Natural killer cell treated with Interleukin-12 subunit alpha and Interleukin-12 subunit beta and Interleukin-15 and Interleukin-18, amount 100 ng/mL, for 72 hours (primary cell): ENCODE measurements at places on chromosomes 7 and 10.

DNA sequence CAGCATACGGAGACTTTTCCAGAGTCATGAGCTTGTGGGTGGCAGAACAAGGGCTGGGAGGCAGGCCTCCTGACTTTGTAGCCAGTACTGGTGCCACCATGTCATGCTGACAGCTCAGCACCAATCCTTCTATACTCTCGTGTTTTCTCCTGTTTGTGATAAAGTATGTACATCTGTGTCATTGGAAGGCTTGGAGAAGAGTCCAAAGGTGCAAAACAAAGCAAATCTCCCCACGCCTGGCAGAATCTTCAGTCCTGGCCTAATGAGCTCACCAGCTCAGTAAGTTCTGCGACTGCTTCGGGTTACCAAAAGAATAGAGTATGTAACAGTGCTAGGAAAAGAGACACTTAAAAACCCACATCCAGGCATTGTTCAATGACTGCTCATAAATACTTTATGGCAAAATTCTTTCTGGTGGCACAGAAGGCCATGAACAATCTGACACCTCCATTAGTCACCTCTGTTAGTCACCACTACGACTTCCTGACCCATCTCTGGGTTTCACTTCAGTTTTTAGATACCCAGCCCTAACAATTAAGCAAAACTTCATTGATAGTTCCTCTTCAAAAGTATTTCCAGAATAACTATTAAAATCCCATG lies 24.5 kb downstream of the STEAP1 start:
- H3K36me3 ChIP-seq: peaks cover 12% of the 10 kb centered on the region
- H3K27me3 ChIP-seq: no peaks in the 10 kb centered on the region
- H3K27ac ChIP-seq: peak overlapping the region; percentile 99
- H3K4me1 ChIP-seq: peaks cover 49% of the 10 kb centered on the region
- DNase-seq: peak; percentile 62

GRCh38 chr7:128833148-128833945 lies 3.1 kb downstream of the FLNC start:
- peaks cover 8% of the 10 kb centered on the region for H3K4me1 ChIP-seq
- H3K4me3 ChIP-seq: no peak overlapping the region

- H3K27me3 ChIP-seq: no peaks in the 10 kb centered on the region
- no peak for DNase-seq
- no peaks in the 10 kb centered on the region for H3K4me1 ChIP-seq
- H3K4me3 ChIP-seq: no peak overlapping the region
Measured at GRCh38 chr7:156984174-156984891, 26.1 kb downstream of the MNX1 start.

DNA sequence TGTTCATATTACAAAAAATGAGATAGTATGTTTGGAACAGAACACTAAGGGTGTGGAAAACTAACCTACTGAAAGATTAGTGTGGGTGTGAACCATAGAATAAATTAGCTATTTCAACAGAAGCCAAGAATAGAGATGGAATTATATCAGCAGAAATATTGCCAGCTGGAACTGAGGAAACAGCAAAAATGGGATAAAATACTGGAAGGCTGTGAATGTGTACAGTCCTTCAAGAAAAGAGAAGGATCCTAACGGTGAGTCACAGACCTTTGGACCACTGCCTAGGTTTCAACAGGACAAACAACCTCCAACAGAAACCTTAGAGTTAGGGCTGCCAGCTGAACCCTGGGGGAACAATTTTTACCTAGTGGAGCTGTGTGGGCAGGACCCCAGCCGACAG lies 395.0 kb downstream of the ZWINT start:
- no peak for DNase-seq
- no peak overlapping the region for H3K27ac ChIP-seq
- H3K36me3 ChIP-seq: no peaks in the 10 kb centered on the region
- H3K4me3 ChIP-seq: no peak overlapping the region
- no peaks in the 10 kb centered on the region for H3K27me3 ChIP-seq

DNA sequence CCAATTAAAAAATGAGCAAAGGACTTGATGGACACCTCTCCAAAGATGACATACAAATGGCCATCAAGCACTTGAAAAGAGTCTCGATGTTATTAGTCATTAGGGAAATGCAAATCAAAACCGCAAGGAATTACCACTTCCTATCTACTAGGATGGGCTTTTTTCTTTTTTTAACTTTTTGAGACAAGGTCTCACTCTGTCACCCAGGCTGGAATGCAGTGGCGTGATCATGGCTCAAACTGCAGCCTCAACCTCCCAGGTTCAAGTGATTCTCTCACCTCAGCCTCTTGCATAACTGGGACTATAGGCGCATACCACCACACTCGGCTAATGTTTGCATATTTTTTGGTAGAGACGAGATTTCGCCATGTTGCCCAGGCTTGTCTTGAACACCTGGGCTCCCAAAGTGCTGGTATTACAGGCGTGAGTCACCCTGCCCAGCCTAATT lies 13.6 kb downstream of the NKX1-2 start:
- DNase-seq: no peak
- H3K27ac ChIP-seq: no peak overlapping the region
- H3K36me3 ChIP-seq: no peaks in the 10 kb centered on the region
- H3K27me3 ChIP-seq: no peaks in the 10 kb centered on the region

- H3K36me3 ChIP-seq: peaks cover 20% of the 10 kb centered on the region
- no peak overlapping the region for H3K4me3 ChIP-seq
- H3K27ac ChIP-seq: no peak overlapping the region
- no peaks in the 10 kb centered on the region for H3K27me3 ChIP-seq
- no peak for DNase-seq
- peaks cover 7% of the 10 kb centered on the region for H3K4me1 ChIP-seq
Measured at GRCh38 chr10:24605141-24605540, 118.5 kb downstream of the ARHGAP21 start.

DNA sequence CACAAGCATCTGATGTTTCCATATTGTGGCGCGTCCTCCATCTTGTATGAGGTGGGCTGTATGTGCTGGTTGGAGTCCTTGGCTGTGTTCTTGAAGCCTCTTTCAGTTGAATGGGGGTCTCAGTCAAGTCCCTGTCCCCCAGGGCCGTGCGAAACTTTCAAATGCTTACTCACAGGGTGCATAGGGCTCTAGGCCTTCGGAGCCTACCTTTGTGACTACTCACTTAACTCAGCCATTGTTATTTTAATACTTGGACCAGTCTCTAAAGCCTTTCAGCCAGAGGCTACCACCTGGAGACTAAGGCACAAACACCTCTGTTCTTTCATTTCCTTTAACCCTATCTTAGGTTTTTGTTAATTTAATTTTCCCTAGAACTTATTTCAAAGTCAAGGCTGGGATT lies 785.9 kb downstream of the GATA3 start:
- H3K4me3 ChIP-seq: no peak overlapping the region
- no peak overlapping the region for H3K27ac ChIP-seq
- H3K27me3 ChIP-seq: peaks cover 25% of the 10 kb centered on the region
- no peaks in the 10 kb centered on the region for H3K4me1 ChIP-seq
- DNase-seq: no peak
